ENCODE measurements at places on chromosomes 4 and X.

GRCh38 chr4:121278811-121279368, 101.9 kb downstream of the QRFPR start:
- DNase-seq, result peak; percentile 21

DNA sequence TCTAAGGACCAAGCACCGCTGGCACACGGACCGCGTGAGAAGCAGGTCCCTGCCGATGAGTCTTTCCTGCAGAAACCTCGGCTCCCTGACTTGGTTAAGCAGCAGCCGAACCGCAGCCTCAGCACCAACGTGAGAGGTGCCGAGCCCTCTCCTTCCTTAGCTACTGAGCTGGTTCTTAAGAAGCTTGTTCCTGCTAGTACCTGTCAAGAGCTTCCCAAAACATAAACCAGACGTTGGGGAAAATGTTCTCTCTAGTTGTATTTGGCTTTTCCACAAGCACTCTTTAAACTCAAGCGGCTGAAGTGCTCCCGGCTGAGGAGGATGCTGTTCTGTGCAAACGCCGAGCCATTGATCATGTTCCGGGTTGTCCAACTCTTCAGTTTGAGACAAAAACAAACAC, 29.3 kb upstream of the TLR3 start:
- DNase-seq, result no peak

GRCh38 chrX:12488220-12488619, 303.0 kb upstream of the PRPS2 start:
- no peak for DNase-seq

- no peak for DNase-seq
Measured at GRCh38 chr4:138542191-138542776, 300.1 kb upstream of the SLC7A11 start.

- DNase-seq, result no peak
Measured at GRCh38 chrX:123322536-123322935, 138.5 kb downstream of the GRIA3 start.

DNA sequence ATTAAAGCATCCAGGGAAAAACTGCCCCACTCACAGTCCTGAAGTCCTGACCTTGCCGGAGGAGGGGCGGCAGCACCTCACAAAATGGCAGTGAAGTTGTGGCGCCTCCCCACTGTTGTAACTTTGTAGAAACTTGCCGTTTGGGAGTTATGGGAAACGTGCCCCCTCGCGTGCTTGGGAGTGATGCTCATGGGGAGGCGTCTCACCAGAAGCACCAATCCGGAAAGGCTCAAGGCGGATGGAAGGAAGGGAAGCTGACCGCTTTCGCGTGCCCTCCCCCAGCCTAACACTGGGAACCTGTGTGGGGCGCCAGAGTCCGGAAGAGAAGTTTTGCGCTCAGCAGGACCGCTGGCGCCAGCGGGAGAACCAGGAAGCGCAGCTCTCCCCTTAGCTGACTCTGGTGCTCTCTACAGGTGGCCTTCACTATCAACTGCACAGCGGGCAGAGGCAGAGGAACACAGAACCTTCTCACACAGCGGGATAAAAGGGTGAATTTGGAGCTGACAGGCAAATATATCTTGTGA, at the start of the genes CT45A10 and SAGE1:
TSS of gene CT45A10 (minus strand) at position 151 of the 524 bp plus-strand sequence. CDS start 8,100 bp downstream, outside the sequence.
TSS of gene SAGE1 (plus strand) at position 423 of the 524 bp plus-strand sequence. CDS start 2,527 bp downstream, outside the sequence.
- no peak for DNase-seq

DNA sequence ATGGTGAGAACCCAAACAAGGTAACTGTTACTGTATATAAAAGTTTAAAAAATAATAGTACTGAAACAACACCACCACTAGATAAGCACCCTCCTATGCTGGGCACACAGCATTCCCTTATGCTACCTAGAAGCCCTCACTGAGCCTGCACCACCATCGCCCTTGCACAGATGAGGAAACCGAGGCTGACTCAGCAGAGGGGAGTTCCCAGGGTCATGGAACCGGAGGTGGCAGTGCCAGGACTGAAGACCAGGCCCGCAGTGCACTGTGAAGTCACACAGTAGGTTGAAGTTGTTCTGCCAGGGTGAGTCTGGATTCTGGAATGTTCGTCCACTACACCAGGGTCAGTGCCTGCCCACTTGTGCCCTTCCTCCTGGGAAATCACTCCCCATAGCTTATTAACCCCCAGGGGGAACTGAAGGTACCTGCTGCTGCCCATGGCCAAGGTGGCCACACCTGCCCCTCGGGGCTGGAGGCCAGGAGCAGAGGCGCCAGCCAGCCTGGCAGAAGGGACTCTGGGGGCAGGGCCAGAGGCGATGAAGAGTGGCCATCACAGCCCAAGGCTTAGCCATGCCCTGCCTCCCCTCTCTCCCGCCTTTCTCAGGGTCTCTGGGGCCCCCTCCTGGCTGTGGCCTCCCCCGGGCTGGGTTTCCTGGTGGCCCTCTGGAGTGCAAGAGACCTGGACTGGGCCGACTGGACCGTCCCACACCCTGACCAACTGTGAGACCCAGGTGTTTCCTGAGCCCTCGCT, 15.1 kb upstream of the ABLIM2 start:
- no peak for DNase-seq

GRCh38 chrX:28850955-28851354, 263.7 kb downstream of the IL1RAPL1 start:
- DNase-seq, result no peak

- DNase-seq, result no peak
Measured at GRCh38 chr4:2036327-2036726, 22.8 kb upstream of the NAT8L start.

GRCh38 chr4:153530284-153530999, 64.3 kb downstream of the TMEM131L start:
- DNase-seq, result no peak

GRCh38 chr4:123379392-123379791, 17.2 kb upstream of the SPRY1 start:
- no peak for DNase-seq

DNA sequence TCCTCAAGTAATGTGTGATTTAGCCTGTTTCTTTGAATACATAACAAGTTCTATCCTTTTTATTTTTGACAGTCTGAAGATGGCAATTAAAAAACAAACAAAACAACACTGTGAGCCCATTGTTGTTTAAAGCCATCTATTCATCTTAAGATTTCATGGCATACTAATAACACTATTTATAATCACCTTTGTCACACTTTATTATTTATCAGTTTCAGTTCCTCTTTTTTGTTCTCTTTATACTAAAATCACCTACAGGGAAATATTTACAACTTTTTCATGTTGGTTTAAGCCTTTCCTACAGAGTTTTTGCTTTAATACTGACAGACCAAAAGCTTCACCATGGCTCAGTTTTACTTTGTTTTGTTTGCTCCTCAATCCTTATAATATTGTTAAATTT, 247.4 kb upstream of the CTSO start:
- no peak for DNase-seq

GRCh38 chr4:100086766-100087431, 103.4 kb downstream of the DDIT4L start:
- DNase-seq, result peak; percentile 21

- no peak for DNase-seq
Measured at GRCh38 chr4:163191999-163192398, 25.3 kb upstream of the NAF1 start.

DNA sequence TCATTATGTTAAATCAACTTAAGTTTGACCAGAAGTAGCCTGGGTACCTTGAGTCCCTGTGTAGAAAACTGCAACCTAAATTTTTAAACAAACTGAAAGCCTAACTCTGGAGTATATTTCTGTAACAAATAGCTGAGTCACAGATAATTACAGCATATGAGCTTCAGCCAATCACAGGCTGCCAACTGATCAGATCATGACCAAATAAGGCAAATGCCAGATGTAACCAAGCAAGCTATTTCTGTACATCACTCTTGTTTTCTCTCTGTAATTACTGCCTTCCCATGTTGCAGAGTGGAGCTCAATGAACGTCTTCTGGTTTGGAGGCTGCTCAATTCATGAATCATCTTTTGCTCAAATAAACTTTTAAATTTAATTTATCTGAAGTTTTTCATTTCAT, 980.9 kb upstream of the DIAPH2 start:
- no peak for DNase-seq

GRCh38 chr4:177484613-177485021, 42.4 kb upstream of the AGA start:
- peak; percentile 93 for DNase-seq

DNA sequence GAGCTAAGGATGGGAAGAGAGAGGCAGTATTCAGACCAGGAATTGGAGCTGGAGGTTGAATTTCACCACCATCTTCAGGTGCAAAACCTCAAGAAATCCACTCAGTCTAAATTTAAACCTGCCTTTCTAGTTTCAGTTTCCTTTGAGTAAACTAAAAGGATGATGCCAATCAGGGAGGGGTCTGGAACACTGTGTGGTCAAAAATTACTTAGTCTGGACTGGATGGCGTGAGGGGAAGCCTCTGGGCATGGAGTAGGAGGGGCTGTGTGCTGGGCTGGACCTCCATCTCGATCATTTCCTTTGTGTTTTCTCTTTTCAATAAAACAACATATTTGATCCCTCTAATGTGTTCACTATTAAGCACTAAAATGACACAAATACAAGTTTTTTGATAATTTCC, 120.1 kb downstream of the GC start:
- DNase-seq, result no peak

GRCh38 chr4:119841361-119841760, 212.8 kb upstream of the PDE5A start:
- DNase-seq, result no peak
